ENCODE measurements at places on chromosomes 2 and 18.

DNA sequence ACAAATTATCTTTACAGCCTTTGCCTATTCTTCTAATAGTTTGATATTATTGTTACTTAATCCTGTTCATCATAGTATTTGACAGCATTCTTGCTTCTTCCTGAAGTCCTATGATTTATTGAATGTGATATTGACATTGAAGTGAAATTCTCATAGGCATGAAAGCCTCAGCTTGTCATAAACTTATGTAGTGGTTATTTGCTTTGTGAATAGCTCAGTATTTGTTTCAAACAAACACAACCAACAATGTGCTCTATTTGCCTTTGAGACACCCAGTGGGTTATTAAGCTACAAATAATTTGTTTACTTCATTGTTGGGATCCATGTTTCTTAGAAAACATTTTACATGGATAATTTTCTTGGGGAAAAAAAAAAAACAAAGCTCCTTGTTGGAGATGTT lies 57.2 kb downstream of the TTC39C start:
- DNase-seq, result no peak

- no peak for DNase-seq
Observed at GRCh38 chr2:54226260-54226659, 29.8 kb downstream of the TSPYL6 start.

DNA sequence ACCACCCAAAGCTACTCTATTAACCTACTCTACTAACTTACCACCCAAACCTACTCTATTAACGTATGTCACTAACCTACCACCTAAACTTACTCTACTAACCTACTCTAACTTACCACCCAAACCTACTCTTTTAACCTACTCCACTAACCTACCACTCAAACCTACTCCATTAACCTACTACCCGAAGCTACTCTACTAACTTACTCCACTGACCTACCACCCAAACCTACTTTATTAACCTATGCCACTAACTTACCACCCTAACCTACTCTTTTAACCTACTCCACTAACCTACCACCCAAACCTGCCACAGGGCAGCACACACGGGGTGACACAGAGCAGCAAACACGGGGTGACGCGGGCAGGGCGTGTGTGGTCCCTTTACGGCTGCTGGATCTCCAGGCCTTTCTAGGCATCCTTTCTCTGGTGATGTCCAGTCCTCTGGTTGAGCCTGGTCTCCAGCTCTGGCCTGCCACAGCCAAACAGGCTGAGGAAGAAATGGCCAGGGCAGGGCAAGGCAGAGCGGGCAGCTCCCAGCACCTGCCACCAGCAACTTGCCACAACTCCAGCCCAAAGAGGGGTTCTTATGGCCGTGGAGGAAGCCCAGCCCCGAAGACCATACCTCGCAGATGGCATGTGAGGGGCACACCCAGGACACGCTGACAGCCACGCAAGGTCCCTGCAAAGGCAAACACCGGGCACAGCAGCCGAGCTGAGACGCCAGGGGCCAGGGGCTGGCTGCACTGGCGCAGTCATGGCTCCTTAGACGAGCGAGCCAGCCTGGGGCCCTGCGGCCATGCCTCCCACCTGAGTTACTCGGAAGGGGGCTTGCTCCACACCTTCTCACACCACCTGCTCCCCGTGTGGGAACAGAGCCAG lies 25.7 kb downstream of the PXDN start:
- DNase-seq, result no peak

GRCh38 chr2:102025583-102026267 lies 34.0 kb downstream of the IL1R2 start:
- DNase-seq, result no peak

- no peak for DNase-seq
Observed at GRCh38 chr18:57816208-57816954, 13.3 kb upstream of the ATP8B1 start.

DNA sequence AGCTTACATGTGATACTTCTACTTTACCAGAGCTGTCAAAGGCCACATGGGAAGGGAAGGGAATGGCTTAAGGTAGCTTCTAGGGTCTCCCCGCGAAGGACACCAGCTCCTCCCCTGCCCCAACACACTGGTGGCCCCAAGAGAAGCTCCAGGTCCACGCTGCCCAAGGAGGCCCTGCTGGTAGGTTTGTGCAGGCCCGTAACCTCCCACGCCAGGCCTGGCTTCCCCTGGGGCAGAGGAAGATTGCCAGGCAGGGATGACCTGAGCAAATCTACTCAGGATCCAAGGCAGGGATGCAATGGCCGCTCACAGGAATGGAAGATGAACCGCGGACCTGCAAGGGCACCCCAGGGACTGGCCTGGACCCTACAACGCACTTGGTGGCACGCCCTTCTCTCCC lies 205.1 kb downstream of the MGAT5 start:
- DNase-seq, result no peak

- DNase-seq, result no peak
Observed at GRCh38 chr2:134839649-134840048, 1.2 kb downstream of the ACMSD start.

- DNase-seq, result no peak
Observed at GRCh38 chr2:60553495-60554073, at the start of gene BCL11A. TSS of gene BCL11A (minus strand) at chr2:60553654. CDS start at chr2:60553270, 384 bp downstream.

GRCh38 chr2:217972037-217972436 lies 30.8 kb downstream of the TNS1 start:
- no peak for DNase-seq

- no peak for DNase-seq
Observed at GRCh38 chr18:73715210-73715670, 432.4 kb downstream of the FBXO15 start.

DNA sequence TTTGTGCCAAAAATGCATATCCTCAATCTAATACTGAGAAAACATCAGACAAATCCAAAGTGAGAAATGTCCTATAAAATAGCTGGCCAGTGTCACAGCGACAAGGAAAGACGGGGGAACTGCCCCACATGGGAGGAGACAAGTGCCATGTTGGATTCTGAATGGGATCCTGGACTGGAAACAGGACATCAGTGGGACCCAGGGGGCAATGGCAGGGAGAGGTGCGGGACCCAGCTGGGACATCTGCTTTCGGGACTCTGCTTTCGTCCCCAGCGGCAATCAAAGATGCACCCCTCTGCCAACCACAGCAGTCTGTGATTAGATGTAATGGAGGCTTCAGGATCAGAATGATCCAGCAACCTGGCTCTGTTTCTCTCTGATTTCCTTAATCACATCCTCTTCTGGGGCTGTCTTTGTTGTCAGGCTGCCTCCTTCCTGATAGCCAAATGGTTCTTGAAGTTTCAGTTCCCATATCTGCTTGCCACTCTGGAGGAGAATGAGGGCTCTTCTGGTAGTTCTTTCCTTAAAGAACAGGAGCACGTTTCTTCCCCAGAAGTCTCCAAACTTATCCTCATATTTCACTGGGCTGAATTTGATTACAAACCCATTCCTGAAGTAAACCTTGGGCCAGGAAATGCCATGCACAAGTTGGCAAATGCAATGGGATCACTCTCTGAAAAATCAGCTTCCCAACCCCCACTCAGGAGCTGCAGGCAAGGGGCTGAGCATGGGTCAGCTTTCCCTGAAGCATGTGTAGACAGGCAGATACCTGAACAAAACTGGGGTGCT lies 13.6 kb upstream of the PROC start:
- DNase-seq, result no peak

DNA sequence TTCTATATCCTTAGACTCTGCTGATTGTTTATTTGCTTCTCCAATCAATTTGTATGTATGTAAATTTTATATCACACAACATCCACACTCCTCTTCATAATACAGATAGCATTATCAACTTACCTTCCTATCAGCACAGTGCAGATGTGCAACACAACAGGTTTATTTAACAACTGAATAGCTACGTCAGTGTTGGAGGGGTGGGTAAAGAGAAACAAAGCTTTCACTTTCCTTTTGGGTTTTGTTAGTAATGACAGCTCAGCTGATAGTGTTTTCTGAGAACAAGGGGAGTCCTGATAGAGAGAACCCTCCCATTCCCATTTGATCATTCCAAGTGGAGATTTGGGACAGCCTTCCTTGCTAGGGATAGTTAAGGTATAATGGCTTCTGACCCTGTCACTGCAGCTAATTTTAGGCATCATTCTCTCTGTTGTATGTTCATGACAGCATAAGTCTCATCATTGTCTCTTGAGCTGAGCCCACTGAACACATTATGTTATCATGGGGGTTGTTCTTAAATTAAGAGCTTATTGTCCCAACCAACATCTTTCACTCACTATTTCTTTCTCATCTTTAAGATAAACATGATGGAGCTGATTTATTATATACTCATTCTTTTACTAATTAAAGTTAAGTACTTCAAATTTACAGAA lies 227.7 kb downstream of the GPD2 start:
- no peak for DNase-seq

DNA sequence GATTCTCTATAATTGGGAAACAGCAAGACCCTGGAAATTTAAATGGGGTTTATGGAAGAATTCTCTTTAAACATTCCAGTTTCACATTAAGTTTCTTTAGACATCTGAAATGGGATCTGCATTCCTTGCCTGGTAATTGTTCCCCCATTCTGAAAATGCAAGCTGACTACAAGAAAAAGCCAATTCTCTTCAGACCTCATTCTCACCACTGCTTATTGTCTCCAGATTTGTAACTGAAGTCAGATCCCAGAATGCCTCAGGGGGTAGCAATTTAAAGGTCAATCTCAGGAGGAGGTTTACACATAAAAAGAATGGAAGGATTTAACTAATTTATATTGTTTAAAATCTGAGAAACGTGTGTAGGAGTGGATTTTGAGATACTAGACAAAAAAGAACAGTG lies 41.2 kb downstream of the COL3A1 start:
- DNase-seq, result no peak

GRCh38 chr2:191740759-191741158 lies 62.8 kb downstream of the NABP1 start:
- DNase-seq, result no peak

- DNase-seq, result no peak
Observed at GRCh38 chr2:205130111-205130829, 552.0 kb upstream of the NRP2 start.

GRCh38 chr2:45585267-45585861 lies 25.7 kb downstream of the SRBD1 start:
- no peak for DNase-seq

GRCh38 chr2:70128005-70128404 lies 40.7 kb downstream of the PCBP1 start:
- DNase-seq, result no peak

- no peak for DNase-seq
Observed at GRCh38 chr18:67476585-67476984, 39.9 kb downstream of the DSEL start.

DNA sequence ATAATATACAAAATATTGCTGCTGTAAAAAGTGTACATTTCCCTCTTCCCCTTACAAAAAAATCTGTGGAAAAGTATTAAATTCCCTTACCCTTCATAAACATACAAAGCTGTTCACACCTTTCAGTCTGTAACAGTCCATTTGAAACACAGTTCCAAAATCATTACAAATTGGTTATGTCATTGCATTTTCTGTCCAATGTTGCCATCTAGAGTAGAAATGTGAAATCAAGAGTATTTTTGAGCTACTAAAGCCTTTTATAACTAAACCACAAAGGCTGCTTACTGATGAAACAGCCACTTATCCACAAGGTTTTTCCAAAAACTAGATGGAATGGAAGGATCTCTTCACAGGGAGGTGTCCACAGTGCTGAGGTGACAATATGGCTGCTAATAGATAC lies 72.5 kb downstream of the SS18 start:
- DNase-seq, result no peak

DNA sequence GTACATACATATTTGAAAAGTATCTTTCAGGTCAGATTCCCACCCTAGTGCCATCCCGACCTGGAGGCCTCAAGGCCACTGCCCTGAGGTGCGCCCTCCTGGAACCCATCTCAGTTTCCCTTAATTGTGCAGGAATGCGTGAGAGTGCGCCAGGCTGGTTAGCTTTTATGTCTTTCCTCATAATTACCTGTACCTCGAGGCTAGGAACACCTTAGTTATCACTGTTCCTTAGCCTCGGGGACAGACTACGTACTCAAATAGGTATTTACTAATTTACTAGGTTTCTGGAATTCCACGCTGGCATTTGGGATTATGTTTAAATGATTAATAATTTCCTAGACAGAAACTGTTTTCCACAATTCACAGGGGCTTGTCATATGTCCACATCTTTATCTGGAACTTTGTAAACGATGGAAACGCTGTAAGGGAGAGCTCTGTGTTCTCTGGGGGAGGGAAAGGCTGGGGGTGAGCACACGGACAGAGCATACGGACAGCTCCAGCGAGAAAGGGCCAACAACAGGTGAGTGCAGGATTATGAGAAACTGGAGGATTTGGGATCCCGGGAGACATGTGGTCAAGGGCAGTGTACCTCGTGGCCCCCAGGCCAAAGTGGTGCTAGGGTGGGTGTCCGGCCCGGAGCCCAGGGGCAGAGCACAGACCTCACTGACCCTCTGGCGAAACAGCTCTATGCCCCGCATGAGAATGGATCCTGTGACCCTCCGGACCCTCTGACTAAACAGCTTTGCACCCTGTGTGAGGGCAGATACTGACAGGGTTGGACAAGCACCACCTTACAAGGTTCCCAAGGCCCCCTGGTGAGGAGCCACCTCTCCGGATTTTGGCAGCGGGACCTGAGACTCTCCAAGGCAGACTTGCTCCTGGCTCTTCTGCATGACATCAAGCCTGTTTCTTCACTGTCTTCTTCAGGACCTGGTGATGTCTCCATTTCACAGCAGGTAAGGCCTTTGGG lies 102.0 kb upstream of the PXDN start:
- no peak for DNase-seq

- peak; percentile 53 for DNase-seq
Observed at GRCh38 chr2:63587814-63588384, 378 bp downstream of the WDPCP start.

GRCh38 chr2:182761903-182762302 lies 45.8 kb downstream of the DNAJC10 start:
- DNase-seq, result no peak

GRCh38 chr2:193670478-193670877 lies 1475.7 kb upstream of the TMEFF2 start:
- no peak for DNase-seq

DNA sequence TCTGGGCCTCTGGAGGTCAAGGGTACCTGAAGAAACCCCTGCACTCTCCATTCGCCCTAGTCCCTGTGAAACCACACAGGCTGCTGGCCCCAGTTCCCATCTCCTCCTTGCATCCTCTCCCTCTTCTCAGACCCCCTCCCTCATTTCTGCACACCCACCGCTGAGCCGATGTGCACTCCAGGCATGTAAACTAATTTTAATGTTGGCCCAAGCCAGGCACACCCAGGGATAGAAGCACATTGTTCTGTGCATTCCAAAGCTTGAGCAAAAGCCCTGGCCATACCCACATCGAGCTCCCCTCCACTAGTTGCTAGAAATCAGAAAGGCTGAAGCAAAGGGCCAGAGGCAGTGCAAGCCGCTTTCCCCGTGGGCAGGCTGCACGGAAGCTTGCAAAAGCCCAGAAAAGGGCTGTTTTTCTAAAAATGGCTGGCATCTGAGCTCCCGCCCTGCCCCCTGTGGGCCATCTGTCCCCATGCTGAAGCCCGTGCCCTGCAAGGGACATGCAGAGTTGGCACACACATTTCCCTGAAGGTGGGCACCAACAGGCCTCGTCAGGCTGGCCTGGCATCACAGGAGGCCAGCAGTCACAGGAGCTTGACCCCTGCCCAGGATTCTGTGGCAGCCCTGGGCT lies 181.6 kb downstream of the SMAD7 start:
- no peak for DNase-seq
